Erythroblast (primary cell): ENCODE measurements at places on chromosomes 6 and 20.

DNA sequence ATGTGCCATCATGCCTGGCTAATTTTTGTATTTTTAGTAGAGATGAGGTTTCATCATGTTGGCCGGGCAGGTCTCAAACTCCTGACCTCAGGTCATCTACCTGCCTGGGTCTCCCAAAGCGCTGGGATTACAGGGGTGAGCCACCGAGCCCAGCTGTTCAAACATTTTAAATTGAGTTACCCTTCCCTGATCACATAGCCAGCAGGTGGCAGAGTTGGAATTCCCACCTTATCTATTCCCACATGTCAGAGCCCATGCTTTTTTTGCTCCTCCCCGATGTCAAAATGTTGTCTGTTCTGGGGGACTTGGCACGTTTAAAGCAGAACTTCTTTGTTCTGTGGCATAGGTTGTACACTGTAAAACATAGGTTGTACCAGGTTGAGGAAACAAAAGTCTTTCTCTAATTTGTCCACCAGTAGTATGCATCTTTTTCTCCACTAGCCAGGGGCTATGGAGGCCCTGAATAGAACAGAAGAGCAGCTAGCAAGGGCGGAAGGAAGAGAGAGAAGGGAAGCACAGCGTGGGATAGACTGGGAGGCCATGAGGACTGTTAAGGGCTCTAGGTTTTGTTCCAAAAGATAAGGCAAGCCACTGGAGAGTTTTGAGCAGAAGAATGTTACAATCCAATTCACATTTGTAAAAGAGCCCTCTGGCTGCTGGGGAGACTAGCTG is 7.3 kb upstream of the LBP start:
- DNase-seq: no peak

- DNase-seq: no peak
Observed at GRCh38 chr20:54479138-54479906, 3.9 kb downstream of the DOK5 start.

DNA sequence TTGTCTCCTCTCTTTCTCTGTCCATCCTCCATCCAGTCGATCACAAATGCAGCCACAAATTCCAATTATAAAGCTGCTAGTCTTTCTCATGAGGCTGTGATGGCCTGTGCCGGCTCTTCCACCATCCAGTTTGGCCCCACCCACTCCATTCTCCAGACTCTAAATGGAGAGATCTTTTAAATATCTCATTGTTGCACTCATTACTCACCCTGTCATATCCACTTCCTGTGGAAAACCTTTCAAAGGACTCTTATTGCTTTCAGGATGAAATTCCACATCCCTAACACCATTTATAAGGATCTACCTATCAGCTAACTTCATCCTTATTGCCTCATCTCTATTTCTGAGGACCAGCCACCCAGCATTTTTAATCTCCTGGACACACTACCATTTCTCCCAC is 70.6 kb downstream of the NRN1 start:
- DNase-seq: no peak

DNA sequence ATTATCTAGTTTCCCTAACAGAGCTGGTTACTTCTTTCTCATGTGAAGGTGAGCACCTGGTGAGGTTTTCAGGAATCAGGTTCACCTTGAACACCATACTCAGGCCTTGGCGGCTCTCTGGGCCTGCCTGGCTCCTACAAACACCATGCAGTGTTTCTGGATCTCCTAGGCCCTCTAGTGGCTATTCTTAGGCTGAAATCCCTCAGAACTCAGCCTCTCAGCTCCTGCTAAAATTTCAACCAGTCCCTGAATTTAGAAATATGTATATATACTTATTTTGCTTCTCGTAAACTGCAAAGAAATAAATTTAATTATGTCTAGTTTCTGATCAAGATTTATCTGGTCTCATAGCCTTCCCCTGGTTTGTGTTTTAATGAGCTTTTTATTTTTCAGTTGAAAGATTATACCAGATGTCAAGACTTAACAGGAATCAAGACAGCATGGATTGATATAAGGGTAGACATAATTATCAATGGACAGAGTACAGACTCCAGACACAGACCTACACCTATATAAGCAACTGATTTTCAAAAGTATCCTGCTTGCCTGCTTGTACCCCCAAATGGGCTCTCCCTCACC is 55.9 kb downstream of the ANKEF1 start:
- DNase-seq: peak; percentile 45

GRCh38 chr6:96537726-96538125 is 16.1 kb downstream of the UFL1 start:
- no peak for DNase-seq

- no peak for DNase-seq
Observed at GRCh38 chr20:13868331-13868730, 83.5 kb downstream of the NDUFAF5 start.

DNA sequence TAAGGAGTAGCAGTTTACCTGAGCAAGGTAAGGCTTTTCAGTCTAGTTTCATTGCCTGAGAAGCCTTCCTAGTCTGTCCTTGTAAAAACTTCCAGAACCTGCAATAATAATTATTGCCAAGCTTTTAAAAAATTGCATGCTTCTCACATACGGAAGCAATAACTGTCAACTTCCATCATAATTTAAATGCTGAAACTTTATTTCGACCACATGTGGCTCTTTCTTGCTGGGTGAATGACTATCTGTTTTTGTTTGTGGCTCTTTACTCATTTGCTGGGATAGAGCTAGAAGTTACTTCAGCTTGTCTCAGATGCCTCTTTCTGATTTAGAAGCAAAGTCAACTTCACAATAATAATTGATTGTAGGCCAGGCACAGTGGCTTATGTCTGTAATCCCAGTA is 95.9 kb upstream of the COL21A1 start:
- DNase-seq: no peak

DNA sequence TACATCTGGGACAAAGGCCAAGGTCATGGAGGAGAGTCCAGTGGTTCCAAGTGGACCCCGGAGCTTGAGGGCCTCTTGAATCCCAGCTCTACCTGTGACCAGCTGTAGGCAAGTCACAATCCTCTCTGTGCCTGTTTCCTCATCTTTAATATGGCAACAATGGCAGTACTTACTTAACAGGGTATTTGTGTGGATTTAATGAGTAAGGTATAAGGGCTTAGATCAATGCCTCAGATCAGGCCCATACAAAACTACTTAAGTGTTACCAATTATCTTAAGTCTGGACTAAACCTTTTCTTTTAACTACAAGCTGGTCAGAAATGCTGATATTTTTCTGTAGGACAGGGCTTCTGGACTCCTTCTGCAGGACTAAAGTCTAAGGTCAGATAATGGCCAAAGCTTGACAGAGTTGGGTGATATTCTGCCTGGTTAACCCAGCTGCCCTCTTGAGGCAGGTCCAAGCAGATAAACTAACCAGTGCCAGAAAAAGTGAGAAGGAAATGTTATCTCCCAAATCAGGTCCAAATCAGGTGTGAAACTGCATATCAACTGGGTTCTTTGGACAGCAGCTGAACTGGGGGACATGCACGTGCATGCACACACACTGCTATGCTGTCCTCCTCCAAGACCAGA is 2.2 kb downstream of the SULF2 start:
- DNase-seq: no peak

GRCh38 chr6:33632558-33633039 is 11.5 kb downstream of the ITPR3 start:
- DNase-seq: peak; percentile 56

DNA sequence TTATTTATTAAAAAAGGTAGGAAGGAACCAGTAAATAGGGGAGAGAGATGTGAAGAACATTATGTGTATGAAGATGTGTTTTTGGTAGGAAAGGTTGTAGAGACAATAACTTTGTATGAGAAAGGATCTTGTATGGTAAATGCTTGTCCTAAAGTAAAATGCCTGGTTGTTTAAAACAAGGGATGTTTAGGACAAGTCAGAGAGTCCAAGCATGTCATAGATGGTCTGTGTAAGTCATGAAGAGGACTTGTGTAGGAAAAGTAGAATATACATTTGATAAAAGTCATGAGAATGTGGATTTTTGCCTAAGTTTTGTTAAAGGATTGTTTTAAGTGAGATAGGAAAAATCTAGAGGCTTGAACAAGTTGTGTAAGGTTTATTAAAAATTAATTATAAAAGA is 325.1 kb downstream of the CDH26 start:
- peak; percentile 1 for DNase-seq

DNA sequence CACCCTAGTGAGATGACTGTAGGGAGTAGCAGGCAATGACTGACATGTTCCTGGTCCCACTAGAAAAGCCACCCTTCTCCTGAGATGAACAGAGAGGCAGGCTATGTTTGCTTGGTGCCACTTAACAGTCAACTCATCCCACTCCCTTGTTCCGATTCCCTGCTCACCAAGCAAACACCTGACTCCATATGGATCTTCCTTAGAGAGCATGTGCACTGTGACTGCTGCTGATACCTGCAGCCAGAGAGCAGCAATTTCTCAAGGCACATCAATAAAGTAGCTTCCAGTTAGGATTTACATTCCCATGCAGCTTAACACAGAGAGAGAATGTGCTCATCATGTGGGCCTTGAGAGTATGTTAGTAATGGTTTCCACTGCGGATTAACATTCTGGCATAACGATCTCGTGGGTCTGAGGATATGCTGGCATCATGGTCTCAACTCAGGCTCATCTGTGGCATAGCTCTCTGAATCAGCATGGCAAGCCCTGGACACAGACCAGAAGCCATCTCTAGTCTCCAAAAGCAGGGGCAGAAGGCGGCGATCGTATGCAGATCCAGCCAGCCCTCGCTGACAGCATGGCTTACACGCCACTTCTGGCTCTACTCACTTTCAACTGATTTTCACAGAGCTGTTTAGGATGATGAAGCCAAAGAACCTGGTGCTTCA is 43.9 kb downstream of the ATXN1 start:
- DNase-seq: no peak

DNA sequence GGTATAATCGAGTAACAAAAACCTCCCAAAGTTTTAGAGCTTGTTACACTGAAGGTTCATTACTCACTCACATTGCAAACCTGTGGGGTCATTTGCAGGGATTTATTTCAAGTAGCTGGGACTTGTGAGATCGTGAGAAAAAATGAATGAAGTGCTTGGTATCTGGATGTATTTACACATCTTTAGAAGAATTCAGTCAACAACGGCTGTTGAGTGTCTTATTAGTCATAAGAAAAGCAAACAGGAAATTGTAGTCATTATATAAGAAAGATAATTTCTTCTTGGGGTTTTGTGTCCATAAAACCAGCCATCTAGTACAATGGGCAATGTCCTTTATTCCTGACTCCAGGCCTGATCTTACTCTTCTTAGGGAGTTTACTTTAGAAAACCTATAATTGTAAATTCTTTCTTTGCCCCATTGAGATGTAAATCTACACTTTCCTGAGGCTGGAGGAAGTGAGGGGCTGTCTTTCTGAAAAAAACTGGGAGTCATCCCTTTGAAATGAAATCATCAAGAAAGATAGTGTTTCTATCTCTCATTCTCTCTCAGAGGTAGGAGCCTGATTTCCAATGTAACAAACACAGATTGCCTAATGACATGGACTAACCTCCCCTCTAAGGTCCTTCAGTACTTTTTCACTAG is 202.5 kb upstream of the ASCC3 start:
- no peak for DNase-seq

- DNase-seq: no peak
Observed at GRCh38 chr6:12813321-12813720, 96.8 kb downstream of the PHACTR1 start.

- DNase-seq: no peak
Observed at GRCh38 chr20:3777381-3777715, 3.9 kb downstream of the SPEF1 start.

DNA sequence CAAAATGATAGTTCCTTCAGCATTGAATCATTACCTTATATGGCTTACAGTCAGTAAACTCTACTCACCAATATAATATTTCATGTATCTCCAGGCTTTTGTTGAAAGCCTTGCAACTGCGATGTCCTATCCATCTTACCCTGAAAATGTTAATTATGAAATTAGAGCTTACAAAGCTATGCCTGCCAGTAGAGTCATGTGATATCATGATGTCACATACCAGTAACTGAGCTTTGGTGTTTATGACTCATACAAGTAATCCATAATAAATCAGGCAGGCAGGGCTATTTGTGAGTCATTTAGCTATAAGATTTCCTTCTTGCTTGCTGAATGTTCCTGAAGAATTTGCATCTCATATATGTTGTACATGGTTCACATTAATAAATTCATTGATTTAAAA is 44.9 kb upstream of the FAM83B start:
- peak; percentile 1 for DNase-seq

- DNase-seq: no peak
Observed at GRCh38 chr6:152701081-152701862, 3.6 kb downstream of the MYCT1 start.

GRCh38 chr6:168050881-168051586 is 28.0 kb downstream of the FRMD1 start:
- DNase-seq: no peak
